ENCODE measurements at places on chromosomes 12 and 14.

GRCh38 chr12:28527631-28528249 lies 337.5 kb downstream of the CCDC91 start:
- DNase-seq, result no peak

DNA sequence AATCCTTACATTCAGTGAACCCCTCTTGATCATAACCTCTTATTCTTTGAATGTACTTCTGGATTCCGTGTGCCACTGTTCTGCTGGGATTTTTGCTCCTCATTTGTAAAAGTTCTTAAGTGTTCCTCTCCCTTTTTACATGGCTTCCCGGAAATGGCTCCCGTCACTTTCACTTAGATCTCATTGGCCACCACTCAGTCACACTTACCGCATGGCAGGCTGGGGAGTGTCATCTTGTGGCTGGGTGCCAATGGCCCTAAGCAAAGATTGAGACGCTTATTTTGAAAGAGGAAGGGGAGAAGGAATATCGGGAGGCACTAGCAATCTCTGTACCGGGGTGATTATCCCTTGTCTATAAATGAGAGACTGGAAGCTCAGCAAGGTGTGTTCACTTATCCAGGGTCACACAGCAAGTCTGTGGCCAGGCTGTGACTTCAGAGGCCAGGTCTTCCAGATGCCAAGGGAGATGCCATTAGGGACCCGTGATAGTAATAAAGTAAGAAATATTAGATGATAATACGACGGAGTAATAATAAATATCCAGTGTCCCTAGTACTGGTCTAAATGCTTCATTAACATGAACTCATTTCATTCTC lies 68.8 kb downstream of the RNFT2 start:
- no peak for DNase-seq

DNA sequence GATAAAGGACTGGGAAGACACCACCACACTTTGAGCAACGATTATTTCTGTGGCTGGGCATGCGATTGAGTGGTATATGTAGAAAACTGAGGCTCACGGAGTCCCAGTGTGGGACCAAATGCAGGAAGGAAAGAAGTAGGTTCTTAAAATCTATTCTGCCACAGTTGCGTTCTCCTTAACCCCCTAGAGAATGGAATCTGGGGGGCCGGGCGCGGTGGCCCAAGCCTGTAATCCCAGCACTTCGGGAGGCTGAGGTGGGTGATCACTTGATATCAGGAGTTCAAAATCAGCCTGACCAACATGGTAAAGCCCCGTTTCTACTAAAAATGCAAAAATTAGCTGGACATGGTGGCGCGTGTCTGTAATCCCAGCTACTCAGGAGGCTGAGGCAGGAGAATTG lies 29.9 kb upstream of the CORO1C start:
- DNase-seq, result no peak

GRCh38 chr14:20428010-20428365 lies 8.0 kb downstream of the KLHL33 start:
- DNase-seq, result no peak

GRCh38 chr14:32738206-32738871 lies 200.3 kb upstream of the NPAS3 start:
- DNase-seq, result no peak

DNA sequence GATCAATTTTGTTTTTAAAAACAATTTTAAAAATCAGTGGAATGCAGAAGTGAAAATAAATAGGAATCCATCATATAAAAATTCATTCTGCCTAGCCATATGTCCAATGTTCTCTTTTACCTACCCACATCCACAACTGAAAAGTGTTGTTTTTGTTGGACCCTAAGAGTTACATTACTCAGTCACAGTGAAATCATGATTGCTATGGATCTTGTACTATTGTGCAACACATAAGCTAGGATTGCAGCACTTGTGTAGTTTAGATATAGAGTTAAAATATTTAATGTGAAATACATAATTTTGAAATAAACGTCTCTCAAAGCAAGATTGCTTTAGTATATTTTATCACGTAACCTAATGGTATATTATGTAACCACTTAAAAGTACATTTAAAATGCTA lies 213.3 kb upstream of the CLEC14A start:
- no peak for DNase-seq

DNA sequence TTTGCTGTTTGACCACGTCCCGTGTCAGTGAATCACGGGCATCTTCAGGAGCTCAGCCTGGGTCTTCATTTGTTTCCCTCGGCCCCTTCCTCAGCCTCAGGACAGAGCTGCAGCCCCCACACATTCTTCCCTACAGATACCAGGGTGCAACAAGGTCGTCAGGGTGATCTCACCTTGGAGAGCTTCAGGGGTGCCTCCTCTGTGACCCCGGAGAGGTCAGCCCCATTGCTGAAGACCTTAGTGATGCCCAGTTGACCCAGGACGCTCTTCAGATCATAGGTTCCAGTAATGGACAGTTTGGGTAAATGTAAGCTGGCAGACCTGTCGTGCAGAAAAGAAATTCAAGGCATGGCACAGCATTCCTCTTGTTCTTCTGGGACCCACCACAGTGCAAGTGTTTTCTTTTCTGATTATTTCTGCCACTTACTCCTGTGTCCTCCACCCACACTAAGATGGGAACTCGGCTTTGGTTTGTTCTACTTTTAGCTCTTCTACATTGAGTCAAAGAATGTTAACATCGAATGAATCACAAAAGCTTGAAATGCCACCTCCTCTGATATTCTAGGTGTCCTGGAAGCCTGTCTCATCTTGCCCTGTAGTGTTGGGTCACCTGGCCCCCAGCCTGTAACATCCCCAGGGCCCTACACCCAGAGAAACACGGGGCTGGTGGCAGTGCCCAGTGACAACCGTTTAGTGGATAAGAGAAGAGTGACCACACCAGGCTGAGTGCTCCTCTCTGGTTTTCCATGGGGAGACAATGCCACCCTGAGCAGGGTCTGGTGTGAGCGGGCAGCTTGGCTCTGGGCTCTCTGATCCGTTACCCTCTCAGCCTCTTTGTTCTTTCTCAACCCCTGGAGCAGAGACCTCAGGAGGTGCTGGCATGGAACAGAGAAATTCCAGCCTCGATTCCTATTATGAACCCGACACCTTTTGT lies 8.8 kb downstream of the SERPINA1 start:
- DNase-seq, result no peak

- DNase-seq, result no peak
Observed at GRCh38 chr12:104670439-104671408, 214.0 kb downstream of the CHST11 start.

- no peak for DNase-seq
Observed at GRCh38 chr12:95192271-95192670, 25.0 kb downstream of the FGD6 start.

- no peak for DNase-seq
Observed at GRCh38 chr14:100765296-100765695, 38.6 kb downstream of the DLK1 start.

DNA sequence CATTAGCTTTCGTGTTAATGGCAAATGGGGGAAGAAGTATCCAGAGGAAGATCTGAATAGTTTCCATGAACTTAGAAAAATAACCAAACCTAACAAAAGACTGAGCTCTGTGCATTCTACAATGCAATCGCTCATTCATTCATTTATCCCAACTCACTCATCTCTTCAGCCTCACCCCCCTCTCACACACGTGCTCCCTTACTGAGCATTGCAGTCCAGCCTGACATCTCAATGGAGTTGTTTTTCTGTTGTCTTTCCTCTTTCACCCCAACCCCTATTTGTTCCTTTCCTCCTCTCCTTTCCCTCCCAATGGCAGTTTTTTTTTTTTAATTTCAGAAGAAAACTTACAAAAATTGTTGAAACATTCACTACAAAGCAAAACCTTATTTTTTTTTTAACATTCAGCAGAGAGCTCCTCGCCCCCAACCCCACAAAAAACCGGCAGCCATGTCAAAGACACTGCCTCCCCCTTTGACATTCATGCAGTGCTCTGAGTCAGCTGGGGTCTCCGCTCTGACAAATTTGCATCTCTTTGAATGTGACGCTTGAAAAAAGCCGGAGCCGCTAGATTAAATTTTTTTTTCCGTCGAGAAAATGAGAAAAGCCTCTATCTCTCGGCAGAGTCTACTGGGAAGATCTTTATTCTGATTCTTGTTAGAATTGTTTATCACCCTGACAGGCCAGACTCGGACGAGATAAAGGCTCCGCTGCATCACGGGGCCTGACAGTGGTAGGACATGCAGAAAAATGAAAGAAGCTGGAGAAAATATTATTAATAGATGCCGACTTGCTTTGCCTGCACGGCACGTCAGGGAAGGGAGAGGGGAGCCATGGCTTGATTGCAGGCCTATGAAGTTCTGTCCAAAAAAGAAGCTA lies 775.6 kb downstream of the VRK1 start:
- DNase-seq, result no peak

DNA sequence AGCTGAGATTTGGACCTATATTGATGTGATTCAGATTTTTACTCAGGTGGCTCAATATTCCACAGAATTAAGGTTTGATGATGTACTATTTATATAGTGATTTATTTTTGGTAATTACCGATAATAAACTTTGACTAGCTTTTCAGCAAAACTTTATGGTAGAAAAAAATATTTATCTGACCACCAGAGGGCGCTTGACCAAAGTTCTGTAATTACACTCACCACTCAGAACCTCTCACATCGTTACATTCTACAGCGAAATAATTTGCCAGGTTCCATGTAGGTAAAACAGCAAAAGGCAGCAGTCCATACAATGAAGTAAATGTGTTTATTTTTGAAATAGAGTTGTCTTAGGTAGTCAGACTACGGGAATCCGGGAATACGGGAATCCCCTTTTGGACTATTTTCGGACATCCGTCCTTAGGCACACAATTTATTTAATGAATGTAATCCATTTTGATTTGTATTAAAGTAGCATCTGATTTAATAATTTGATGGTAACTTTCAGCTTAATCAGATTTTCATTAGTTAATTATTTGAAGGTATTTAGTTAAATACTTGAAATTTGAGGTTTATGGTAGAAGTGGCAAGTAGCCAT lies 143.0 kb upstream of the DDHD1 start:
- no peak for DNase-seq

DNA sequence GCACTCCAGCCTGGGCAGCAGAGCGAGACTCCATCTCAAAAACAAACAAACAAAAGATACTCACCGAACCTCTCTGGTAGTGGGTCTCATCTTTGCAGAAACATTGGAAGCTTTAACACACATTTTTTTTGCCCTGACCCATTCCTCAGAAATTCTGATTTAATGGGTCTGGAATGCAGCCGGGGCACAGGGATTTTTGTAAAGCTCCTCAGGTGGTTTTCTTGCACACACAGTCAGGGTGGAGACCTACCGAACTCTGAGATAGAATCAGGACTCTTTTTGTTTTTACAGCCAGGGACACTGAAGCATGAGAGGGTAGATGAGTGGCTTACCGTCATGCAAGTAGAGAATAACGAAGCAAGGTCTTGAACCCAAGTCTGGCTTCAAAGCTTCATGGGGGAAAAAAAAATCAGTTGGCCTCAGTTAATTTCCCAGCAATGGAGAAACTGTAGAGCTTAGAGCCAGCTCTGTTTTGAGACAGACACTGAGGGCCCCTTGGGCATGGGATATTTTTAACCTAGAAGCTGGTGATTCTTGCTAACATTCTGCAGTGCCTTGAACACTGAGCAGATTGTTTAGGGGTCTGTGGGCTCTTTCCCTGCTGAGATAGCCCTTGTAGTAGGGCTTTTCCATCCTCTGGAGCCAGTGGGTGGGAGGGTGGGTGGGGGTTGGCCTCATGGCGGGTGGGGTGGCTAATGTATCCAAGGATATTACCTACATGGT lies 4.8 kb downstream of the RNU4-2 start:
- peak; percentile 45 for DNase-seq

DNA sequence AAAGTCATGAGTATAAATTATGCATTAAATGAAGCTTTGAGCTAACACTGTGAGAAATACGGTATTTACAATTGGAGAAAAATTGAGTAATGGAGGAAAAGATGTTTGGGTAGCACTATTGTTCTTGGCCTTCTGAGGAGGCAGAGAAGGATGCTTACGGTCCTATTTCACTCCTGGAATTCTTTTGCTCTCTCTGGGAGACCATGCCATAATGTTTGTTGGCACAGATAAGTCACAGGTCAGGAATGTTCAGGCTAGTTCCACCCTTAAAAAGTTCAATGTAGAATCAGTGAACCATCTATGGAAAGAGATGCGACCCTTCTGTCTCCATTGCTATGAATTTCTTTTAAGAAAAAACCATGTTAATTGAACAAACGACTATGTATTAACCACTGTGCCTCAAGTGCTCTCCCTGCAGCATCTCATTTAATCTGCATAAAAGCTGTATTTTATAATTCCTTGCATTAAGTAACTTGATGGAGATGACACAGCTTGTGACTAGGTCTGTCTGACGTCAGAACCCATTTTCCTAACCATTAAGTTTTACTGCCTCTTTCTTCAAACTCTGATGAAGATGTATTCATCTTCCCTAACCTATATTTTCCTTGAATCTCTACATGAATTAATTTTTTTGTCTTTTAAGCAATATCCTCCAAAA lies 9.5 kb downstream of the BATF start:
- DNase-seq, result no peak

DNA sequence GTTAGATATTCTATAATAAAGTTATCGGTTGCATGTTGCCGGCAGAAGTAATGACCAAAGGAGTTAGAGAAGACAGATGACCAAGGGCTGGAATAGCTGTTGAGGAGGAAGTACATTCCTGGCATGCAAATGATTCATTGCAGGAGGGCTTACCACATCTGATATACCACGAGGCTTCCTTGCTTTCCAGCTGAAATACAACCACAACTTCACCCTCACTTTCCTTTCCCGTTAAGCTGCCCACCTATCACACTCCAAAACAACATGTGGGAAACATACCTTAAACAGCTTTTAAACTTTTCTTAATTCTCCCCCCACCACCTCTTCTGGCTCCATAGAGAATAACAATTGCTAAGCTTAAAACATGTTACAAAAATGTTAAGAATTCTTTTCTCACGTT lies 594.1 kb downstream of the NRXN3 start:
- no peak for DNase-seq

DNA sequence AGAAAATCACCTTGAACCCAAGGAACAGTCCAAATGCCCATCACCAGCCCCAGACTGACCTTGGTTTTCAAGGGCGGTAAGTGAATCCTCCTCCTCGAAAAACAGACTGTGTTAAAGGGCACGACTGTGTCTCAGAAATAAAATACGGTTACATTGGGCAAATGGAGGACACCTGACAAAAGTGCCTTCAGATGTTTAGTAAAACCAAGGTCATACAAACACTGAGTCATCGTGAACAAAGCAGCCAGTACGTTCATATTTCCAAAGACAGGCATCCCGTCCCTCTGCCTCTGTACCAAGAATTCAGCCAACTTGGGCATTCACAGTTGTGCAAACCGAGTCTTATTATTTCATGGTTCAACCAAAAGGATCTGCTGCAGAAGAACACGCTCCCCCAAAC lies 25.9 kb downstream of the FOXN3 start:
- DNase-seq, result no peak

DNA sequence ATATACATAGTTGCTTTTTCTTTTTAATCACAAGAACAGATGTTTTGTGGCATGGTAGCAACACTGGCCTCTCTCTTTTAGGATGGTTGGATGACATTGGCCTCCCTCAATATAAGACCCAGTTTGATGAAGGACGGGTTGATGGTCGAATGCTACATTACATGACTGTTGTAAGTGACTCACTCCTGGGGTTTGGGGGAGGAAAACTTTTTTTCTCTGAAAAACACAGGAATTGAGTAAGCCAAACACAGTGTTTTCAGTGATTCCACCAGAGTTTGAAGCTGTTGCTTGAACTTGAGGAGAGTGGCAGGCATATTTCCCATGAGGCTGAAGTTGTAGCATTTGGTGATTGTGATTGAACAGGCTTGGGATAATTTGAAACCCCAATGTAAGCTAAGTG lies 13.7 kb upstream of the REP15 start:
- no peak for DNase-seq
